ENCODE measurements at places on chromosomes 11 and 22.

DNA sequence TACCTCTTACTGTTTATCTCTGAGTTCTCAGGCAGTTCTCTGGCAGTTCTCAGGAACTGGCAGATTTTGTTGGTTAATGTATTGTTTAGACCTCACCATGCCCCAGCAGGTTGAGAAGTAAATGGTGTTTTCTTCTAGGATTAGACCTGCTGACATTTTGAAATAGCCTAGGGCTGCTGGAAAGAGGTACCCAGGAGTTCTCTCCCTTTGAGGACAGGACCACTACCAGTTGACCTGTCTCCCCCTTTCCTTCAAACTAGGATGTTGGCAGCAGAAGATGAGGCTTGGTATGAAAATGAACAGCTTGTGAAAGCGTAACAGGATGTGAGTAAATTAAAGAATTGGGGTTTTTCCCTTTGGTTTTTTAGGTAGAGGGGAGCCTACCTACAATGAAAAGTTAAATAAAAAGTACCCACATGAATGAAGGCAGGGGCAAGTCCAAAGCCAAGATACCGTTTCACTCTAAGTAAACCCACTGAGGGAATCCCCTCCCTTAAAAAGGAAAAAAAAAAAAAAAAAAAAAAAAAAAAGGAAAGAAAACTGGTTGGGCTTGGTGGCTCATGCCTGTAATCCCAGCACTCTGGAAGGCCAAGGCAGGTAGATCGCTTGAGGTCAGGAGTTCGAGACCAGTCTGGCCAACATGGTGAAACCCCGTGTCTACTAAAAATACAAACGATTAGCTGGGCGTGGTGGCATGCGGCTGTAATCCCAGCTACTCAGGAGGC, 96.2 kb downstream of the PDHX start:
- peak; percentile 67 for DNase-seq

GRCh38 chr22:36143066-36143815, 17.3 kb downstream of the APOL3 start:
- no peak for DNase-seq

DNA sequence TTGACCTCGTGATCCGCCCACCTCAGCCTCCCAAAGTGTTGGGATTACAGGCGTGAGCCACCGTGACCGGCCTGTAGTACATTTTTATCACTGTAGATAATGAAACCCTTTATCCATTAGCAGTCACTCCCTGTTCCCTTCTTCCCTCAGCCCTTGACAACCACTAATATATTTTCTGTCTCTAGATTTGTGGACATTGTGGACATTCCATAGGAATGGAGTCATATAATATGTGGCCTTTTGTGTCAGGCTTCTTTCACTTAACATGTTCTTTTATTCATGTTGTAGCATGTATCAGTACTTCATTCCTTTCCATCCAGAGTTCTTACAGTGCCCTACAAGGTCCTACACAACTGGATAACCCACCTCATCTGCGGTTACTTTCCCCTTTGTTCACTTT, 30.5 kb downstream of the RRM1 start:
- DNase-seq: no peak

- no peak for DNase-seq
Observed at GRCh38 chr11:50187220-50187619, 154.5 kb downstream of the OR4C45 start.

DNA sequence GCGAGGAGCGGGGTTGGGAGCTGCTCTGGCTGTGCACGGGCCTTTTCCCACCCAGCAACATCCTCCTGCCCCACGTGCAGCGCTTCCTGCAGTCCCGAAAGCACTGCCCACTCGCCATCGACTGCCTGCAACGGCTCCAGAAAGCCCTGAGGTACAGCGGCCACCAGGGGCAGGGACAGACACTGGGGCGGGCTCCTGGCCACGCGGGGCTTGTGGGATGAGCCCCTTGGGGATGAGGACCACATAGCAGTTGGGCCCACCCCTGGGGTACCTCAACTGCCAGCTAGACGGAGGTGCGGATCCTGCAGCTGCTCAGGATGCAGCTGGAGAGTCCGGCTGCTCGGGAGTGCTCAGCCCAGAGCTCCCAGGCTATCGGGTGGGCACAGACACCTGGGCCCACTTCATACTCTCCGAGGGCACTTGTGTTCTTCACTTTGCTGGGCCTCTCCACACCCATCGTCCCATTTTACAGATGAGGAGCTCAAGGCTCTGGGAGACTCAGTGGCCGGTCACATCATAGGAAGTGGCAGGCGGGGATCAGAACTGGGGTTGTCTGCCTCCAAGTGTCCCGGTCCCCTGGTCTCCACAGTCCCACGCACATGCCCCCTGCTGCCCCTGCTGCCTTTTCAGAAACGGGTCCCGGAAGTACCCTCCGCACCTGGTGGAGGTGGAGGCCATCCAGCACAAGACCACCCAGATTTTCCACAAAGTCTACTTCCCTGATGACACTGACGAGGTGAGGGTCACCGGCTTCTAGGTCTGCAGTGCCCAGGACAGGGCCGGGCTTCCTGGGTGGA, 77.6 kb downstream of the MYO7A start:
- DNase-seq: no peak

DNA sequence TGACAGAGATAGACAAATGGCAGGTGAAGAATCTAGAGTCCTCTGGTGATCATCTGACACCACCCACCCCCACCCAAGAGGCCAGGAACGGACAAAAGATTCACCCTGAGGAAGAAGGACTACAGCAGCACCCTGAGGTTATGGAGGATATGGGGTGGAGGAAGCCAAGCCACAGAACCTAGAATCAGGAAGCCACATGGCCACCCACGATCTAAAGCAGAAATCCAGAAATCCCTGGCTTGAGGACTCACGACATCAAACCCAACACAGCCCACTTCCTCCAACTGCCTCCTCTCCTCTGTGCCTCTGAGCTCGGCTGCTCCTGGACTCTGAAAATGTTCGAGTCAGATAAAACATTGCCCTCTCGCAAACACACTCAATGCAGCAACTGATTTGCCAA, 364.3 kb downstream of the SHANK2 start:
- no peak for DNase-seq

- no peak for DNase-seq
Observed at GRCh38 chr11:19436932-19437331, 196.2 kb upstream of the E2F8 start.

GRCh38 chr11:85828640-85828978, 17.7 kb upstream of the SYTL2 start:
- no peak for DNase-seq
